ENCODE measurements at places on chromosomes 5 and 9. TPM values are rescaled to one million over a fixed set of nuclear protein-coding genes. Genes with fewer than 3 reads are reported as not detected.

GRCh38 chr9:110810262-110810976 is 141.8 kb downstream of the MUSK start:
- no peak for DNase-seq

DNA sequence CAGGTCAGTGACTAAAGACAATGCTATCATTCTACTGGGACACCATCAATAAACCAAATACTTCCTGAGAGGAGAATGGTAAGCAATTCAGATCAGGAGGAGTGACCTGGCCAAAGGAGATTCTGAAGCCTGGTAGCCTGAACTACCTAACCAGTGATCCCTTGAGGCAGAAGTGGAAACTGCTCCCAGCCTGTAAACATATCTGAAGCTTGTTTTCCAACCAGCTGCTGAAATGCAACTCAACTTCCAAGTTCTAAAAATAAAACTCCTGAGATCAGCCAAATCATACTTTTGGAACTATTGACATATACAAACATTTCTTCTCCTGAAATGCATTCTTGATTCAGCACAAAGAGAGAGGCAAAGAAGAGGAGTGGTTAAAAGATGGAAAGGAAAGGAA is 204.1 kb downstream of the EBF1 start:
- DNase-seq = no peak

- DNase-seq = no peak
These were observed 4.5 kb upstream of the ICE1 start for GRCh38 chr5:5418006-5418405.

CER1 gene
- polyA plus RNA-seq = 0.06 TPM

- DNase-seq = no peak
These were observed 294.7 kb downstream of the NSG2 start for GRCh38 chr5:174340226-174340625.

SARDH gene
- 4.5 TPM for polyA plus RNA-seq

- no peak for DNase-seq
These were observed 61.4 kb upstream of the VLDLR start for GRCh38 chr9:2560180-2560579.

PIP5KL1 gene
- polyA plus RNA-seq = 0.79 TPM

LHX3 gene
- polyA plus RNA-seq = not detected

DNA sequence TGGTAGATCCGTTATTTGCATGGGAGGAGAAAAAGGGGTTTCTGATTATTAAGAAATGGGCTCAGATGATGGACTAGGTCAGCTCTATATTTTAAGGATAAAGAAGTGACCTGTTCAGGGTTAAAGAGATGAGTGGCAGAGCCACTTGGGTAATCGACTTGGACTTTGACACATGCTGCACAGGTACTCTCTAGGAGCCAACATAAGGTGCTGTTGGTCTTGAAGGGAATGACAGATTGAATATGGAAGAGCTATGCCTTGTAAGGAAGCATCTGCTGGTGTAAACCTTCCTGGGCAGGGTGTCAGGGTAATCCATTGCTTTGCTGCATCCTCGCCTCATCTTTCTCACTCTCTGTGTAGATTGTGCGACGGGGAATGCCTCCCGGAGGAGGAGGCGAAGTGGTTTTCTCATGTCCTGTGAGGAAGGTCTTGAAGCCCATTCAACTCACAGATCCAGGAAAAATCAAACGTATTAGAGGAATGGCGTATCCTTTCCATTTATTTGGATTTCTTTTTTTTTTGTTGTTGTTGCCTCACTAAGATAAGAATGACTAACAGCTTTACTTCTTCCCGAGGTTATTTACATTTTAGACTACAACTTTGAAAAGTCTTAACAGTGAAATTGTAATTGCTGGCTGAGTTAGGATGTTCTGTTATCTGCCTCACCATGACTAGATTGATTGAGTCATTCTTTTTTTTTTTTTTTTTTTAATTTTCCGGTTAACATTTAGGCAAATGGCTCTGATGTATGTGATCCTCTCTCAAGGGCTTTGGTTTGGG is 41.2 kb downstream of the RCL1 start:
- no peak for DNase-seq

DNA sequence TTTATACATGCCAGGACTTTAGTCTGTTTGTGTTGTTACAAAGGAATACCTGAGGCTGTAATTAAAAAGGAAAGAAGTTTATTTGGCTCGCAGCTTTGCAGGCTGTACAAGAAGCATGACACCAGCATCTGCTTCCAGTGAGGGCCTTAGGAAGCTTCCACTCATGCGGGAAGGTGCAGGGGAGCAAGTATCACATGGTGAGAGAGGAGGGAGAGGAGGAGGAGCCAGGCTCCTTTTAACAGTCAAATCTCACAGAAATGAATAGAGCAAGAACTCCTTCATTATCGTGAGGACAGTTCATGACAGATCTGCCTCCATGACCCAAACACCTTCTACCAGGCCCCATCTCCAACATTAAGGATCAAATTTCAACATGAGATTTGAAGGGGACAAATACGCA is 18.7 kb upstream of the C5orf46 start:
- DNase-seq = no peak

WDR31 gene
- 2.8 TPM for polyA plus RNA-seq

HK3 gene
- polyA plus RNA-seq = 0.28 TPM

DNA sequence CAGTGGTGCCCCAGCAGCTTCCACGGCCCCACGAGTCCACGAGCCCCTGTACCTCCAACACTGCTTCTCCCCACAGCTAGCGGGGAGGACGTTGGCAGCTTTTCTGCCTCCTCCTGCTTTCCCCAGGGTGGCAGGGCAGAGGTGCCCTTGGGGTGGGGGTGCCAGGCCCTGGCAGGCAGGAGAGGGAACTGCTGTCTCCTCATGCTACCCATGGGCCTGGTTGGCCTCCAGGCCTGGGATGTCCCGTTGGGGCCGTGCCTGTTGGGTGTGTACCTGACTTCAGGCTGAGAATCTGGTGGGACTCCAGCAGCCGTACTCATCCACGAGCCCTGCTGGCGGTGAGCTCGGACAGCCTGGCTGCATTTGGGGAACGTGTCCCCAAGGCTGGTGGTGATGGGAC is 27.3 kb downstream of the RXRA start:
- DNase-seq = no peak

- DNase-seq = no peak
These were observed 257.6 kb downstream of the FAM114A2 start for GRCh38 chr5:153780876-153781705.

DNA sequence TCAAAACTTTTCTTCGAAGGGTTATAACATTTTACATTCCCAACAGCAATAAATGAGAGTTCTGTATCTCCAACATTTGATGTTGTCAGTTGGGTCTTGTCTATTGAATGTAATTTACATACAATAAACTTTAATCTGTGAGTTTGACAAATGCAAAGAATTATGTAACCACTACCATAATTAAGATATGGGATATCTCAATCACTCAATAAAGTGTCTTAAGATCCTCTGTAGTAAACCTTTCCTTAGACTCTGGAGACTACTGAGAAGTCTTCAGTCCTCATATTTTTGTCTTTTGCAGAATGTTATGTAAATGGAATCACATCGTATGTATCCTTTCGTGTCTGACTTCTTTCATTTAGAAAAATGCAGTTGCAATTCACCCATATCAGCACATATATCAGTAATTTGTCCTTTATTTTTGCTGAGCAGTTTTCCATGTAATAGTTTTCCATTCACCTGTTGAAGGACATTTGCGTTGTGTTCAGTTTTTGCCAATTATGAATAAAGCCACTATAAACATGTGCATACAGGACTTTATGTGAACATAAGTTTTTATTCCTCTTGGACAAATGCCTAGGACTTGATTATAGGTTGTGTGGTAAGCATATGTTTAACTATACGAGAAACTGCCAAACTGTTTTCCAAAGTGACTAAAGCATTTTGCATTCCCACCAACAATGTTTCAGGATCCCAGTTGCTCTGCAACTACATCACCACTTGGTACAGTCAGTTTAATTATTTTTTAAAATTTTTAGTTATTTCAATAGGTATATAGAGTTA is 784.6 kb upstream of the ZNF608 start:
- DNase-seq = no peak

SLC6A19 gene
- polyA plus RNA-seq = 295 TPM

- DNase-seq = no peak
These were observed 36.3 kb upstream of the HAND1 start for GRCh38 chr5:154514331-154514730.

NME5 gene
- polyA plus RNA-seq = 2.8 TPM

DNA sequence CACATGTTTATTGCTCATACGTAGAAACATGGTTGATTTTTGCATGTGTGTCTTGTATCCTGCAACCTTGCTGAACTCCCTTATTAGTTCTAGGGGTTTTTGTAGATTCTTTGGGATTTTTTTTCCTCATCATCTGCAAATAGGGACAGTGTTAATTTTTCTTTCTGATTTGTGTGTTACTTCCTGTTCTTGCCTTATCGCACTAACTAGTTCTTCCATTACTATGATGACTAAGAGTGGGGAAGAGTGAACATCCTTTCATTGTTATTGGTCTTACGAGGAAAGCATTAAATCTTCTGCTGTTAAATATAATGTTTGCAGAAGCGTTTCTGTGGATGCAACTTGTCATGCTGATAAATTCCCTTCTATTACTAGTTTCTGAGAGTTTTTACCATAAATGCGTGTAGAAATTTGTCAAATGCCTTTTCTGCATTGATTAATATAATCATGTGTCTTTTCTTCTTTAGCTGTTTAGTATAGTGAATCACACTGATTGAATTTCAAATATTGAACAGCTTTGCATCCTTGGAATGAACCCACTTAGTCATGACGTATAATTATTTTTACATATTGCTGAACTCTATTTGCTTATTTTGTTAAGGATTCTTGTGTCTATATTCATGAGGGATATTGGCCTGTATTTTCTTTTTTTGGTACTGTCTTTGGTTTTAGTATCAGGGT is 32.1 kb upstream of the RNF130 start:
- no peak for DNase-seq

- DNase-seq = no peak
These were observed 53.7 kb upstream of the SMIM32 start for GRCh38 chr5:136246632-136247031.

GRCh38 chr9:108443019-108443633 is 412.7 kb downstream of the ACTL7B start:
- DNase-seq = no peak

- DNase-seq = no peak
These were observed at the start of gene GGTA1 for GRCh38 chr9:121499427-121500164. TSS of gene GGTA1 (minus strand) at chr9:121499844. CDS start at chr9:121467922, 31,922 bp downstream.

ZFP62 gene
- polyA plus RNA-seq = 56.1 TPM

DNA sequence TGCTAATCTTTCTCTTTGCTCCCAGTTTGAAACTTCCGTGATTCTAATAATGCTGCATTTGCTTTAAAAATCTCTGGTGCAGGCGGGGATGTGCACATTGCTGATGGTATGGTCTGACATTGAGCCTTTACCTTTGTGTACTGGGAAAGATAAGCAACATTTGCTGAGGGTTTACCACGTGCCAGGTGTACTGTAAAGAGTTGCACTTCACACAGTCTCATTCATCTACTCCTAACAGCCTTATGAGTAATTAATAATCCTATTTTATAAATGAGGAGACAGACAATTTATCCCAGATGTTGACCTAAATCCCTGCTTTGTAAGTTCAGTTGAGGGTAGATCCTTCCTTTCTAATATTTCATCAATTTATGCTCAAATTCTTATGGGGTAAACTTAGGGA is 726 bp upstream of the ADGRV1 start:
- peak; percentile 45 for DNase-seq

GRCh38 chr5:91591076-91591475 is 208.0 kb upstream of the ARRDC3 start:
- no peak for DNase-seq

DNA sequence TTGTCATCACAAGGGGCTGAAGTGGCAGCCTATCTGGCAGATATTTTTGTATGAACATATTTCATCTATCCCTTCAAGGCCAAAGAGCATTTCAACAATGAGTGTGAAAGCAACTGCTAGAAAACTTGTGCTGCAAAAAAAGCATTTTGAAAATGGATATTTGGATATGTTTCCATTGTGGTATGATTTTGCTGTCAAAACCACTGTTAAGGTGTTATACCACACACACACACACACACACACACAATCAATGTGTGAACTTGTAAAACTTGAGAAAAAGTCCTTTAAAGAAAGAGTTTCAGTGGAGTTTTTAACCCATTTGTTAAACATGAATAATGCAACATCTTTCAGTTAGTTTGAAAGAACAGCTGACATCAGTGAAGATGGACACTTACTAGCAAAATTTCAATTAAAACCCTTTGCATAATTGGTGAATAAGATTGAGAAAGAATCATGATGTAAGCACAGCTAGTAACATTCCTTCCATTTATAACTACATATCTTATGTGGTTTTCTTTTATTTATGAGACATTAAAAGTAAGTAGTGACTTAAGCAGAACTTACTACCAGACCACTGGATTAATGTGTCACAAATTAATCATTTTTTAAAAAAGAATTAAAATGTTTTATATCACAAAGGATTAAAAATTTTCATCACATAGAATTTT is 182.6 kb upstream of the GNA14 start:
- DNase-seq = no peak

DNA sequence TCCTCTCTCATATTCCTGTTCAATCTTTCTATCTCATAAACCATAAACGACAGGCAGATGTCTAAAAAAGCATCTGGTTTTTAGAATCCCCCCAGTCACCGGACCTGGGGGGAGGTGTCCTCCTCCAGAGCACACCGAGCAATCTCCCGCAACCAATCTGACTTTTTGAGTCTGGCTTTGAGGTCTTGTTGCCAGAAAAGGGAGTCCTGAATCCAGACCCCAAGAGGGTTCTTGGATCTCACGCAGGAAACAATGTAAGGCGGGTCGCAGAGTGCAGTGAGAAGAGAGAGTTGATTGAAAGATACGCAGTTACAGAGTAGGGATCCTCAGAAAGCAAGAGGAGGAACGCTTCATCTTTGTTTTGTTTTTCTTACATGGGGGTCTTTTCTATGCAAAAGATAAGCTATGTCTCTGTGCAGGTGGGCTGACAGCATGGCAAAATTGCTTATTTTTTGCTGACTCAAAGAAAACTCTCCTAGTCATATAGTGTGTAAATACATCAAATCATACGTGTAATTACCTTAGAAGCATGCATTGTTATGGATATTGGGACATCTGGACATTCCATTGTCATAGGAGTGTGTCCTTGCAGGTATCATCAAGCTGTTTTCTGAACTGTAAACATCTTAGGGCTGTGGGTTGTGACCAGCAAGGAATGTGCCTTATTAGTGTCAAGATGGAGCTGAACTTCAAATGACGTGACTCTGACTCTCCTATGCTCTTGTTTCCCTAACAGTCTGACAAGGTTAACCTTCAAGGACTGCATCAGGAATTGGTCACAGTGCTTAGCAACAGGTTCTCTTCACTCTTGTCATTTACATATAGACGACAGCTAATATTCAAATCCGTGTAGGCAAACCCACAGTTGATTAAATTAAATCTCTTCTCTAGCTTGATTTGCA is 159.3 kb upstream of the DAPK1 start:
- no peak for DNase-seq

FRMD3 gene
- 4.4 TPM for polyA plus RNA-seq

GRCh38 chr5:54180630-54181031 is 129.7 kb downstream of the ARL15 start:
- DNase-seq = no peak

Measured in large intestine (tissue), 12 donors.